ENCODE measurements at places on chromosomes 13 and 19. TPM values are rescaled to one million over a fixed set of nuclear protein-coding genes. Genes with fewer than 3 reads are reported as not detected.

The SLC1A5 gene
- 19.8 TPM for total RNA-seq

- no peak overlapping the region for H3K4me3 ChIP-seq
- no peak for DNase-seq
- H3K27ac ChIP-seq, result no peak overlapping the region
- H3K4me1 ChIP-seq, result no peaks in the 10 kb centered on the region
These were observed 73.3 kb upstream of the ATXN8OS start for GRCh38 chr13:70034286-70034685.

- no peak for DNase-seq
- H3K4me3 ChIP-seq, result no peak overlapping the region
- no peaks in the 10 kb centered on the region for H3K36me3 ChIP-seq
- H3K27me3 ChIP-seq, result peaks cover 13% of the 10 kb centered on the region
- no peak overlapping the region for H3K27ac ChIP-seq
These were observed 4.4 kb downstream of the ATP12A start for GRCh38 chr13:24684600-24684998.

- H3K36me3 ChIP-seq, result no peaks in the 10 kb centered on the region
- no peak overlapping the region for H3K27ac ChIP-seq
- no peaks in the 10 kb centered on the region for H3K4me1 ChIP-seq
- no peaks in the 10 kb centered on the region for H3K27me3 ChIP-seq
These were observed 70.4 kb downstream of the SUCLA2 start for GRCh38 chr13:47930649-47931165.

Measured in Peyer's patch (tissue), 4 donors.